ENCODE measurements at places on chromosomes 13 and 19.

DNA sequence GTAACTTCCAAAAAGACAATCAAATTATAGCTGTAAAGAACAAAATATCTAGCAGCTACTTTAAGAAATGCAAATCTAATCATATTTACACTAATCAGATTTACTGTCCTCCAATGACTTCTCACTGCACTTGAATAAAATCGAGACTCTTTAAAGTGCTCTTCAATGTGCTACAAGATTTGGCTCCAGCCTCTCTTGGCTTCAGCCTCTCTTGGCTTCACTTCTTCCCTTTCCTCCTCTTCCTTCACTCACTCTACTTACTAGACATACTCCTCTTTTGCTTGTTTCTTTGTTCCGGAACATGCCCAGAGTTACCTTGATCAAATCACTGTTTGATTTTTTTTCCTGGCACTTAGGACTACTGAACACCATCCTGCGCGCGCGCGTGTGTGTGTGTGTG, 495.4 kb downstream of the LMO7 start:
- no peak for DNase-seq

- no peak for DNase-seq
Measured at GRCh38 chr13:50299546-50300249, 284.5 kb downstream of the KCNRG start.

DNA sequence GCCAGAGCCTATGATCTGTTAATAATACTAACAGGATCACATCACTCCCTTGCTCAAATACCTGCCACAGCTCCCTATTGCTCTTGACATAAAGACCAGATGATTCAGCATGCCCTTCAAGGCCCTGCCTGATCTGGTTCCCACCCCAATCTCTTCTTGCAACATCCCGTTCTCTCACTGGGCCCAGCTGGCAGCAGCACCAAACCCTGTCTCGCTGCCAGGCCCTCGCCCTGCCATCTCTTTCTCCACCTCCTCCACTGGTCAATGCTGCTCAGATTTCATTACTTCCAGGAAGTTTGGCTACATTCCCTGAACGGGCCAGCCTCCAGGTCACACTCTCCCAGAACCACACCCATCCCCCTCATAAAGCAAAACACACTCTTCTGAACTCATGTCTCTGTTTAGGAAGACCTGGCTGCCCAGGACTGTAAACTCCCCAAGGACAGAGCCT, 8.6 kb upstream of the BCAT2 start:
- DNase-seq = no peak

- no peak for DNase-seq
Measured at GRCh38 chr19:33393286-33394005, 19.9 kb downstream of the CEBPG start.

GRCh38 chr13:60448907-60449510, 52.0 kb downstream of the TDRD3 start:
- peak; percentile 9 for DNase-seq

DNA sequence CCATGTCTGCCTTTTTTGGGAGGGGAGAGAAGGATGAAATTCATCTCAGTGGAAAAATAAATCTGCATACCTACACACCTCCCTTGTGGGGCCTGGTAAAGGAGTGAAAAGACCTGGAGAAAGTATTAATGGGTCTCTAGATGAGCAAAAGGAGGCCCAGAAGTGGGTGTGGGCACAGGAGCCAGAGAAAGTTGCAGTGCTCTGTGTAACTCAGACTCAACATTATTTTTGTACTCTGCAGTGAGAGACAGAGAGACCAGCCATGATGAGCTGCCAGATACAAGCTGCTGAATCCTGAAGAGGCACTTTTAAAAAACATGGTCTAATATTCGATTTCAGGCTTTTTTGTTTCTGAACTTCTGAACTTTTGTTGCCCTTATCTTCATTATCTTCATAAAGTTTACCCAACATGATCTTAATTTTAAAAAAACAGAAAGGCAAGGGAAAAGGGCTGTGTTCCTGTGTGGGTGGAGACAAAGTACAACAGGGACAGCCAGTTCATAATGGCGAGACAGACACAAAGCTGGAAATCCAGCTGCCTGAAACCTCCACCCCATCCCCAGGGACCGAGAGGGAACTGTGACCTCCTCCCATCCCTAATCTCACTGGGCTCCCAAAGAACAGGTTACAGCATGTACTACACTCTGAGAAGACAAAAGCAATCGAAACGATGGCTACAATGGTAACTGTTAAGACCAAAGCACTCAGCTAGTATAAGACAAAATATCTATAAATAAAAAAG, 77.2 kb downstream of the KLF12 start:
- no peak for DNase-seq

- no peak for DNase-seq
Measured at GRCh38 chr13:42926555-42926954, 65.5 kb downstream of the EPSTI1 start.

DNA sequence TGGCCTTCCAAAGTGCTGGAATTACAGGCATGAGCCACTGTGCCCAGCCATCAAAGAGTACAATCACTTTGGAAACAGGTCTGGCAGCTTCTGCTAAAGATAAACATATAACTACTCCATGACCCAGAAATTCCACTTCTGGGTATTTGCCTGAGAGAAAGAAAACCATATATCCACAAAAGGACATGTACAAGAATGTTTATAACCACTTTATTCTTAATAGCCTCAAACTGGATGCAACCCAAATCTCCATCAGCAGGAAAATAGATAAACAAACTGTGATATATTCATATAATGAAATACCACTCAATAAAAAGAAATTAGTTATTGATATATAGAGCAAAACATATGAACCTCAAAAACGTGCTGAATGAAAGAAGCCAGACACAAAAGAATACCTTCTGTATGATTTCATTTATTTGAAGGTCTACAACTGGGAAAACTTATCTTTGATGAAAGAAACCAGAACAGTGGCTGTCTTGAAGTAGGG, 40.5 kb downstream of the TEX26 start:
- DNase-seq = no peak

DNA sequence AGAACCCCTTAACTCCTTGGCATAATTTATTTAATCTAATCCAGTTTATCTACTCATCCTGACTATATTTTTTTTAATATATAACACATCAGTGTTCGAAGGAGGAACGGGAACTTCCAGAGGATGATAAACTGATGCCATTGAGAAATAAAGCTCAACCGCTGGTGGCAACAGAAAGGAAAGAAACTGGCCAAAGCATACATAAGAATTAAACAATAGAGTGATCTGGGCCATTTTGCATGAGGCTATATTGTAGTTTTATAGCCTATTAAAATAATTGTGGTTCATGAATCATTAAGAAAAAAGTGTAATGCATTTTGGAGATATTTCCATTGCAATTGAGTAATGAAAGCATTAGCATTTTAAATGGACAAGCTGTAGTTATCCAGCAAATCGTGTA, 94.2 kb downstream of the FRY start:
- no peak for DNase-seq

DNA sequence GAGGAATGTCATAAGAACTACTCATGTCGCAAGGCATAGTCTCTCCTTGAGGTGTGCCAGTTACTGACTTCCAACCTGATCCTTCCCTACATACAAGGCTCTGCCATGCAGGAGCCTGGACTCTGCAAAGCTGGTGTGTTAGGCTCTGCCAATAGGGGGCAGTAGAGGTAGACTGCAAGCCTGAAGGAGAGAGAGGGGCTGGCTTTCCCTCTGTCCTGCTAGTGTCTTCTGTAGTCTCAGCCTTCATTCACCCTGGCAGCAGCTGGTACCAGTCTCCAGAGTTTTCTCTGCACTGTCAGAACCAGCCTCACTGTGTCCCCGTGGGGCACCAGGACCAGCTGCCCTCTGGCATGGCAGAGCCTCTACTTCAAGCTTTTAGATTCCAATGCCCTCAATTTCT, 14.5 kb downstream of the SHISA2 start:
- no peak for DNase-seq

DNA sequence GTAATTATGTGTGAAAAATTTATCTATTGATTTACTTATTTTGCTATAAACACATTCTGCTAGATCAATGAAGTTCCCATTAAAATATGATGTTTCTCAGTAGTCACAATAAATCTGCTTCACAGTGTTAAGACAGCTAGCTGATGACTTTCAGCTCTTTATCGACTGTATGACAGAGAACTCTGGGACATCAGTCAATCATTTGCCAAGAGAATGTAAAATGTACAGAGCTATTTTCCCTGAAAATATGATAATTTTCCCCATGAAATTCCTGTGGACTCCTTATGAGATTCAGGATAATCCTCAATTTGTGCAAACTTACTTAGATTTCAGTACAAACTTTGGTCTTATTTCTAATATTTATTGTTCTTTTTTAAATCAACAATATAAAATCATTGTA, 430.5 kb downstream of the SLITRK6 start:
- DNase-seq = no peak

GRCh38 chr19:17419154-17419620, 660 bp upstream of the MVB12A start:
- DNase-seq = no peak

DNA sequence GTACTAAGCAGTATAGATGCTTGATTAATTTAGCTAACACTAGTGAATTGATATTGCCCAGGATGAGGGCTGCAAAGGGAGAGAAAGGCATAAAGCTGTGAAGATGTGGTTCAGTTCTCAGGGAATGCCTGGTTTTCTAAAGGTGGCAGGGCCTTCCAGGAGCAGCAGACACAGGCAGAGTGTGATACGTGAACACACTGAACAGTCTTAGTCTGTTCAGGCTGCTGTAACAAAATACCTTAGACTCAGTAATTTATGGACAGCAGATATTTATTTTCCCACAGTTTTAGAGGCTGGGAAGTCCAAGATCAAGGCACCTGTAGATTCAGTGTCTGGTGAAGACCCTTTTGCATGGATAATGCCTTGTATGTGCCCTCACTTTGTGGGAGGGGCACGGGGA, 8.7 kb upstream of the SPATA13 start:
- no peak for DNase-seq

DNA sequence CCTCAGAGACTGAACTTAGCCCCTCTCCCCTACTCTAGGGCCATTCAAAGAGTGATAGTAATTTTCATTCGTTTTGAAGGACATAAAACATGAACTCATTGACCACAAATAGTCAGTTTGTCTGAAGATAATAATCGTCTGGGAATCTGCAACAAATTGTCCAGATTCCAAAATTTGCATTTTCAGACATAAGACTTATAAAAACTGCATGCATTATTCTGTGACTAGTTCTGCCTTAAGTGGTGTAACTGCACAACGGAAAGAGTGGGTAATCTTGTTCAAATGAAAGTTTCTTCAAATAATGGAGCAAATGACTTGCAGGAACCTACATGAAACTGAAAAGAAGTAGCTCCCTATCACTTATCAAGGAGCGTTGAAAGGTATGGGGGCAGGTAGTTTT, 8.4 kb downstream of the CSNK1A1L start:
- DNase-seq = no peak

DNA sequence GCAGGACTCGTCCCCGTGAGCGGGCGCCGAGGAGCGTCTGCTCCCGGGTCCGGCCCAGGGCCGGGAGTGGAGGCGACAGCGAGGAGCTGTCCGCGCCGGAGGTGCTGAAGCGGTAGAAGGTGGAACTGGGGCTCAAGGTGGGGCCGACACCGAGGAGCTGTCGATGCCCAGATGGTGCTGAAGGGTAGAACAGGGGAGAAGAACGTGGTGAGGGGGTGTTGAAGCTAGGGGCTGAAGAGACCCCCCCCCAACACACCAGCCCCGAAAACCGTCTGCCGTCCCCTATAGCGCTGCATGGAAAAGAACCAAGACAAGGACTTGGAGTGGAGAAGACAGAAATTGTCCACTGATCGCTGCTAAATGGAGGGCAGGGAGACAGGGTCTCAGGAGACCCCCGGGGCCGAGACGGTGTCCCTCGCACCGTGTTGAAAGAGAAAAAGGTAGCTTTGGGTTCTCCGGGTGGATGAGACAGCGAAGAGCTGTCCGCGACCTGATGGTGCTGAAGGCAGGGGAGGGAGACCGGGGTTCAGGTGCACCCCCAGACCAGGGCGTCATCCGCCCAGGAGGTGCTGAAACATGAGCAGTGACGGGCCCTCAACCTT, 7.1 kb upstream of the PDE4C start:
- DNase-seq = peak; percentile 45

- DNase-seq = no peak
Measured at GRCh38 chr13:76873445-76873844, 12.8 kb downstream of the KCTD12 start.

DNA sequence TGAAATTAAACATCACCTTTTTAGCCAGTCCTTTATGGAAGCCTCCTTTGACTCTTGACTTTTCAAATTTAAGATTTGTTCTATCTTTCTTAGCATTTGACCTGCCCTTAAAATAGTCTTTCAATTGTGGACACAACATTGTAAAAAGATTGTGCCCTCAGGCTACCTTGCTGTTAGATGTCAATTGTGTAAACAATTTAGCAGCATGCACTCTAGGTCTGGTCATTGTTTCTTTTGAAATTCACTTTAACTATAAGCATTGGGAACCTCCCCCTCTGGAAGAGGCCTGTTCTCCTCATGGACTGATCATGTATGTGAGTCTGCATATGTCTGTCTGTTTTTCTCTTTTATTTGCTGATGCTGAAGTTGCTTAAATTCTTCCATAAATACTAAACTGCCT, 31.5 kb upstream of the PABPC3 start:
- no peak for DNase-seq

- no peak for DNase-seq
Measured at GRCh38 chr19:1400281-1401137, 833 bp downstream of the GAMT start.

DNA sequence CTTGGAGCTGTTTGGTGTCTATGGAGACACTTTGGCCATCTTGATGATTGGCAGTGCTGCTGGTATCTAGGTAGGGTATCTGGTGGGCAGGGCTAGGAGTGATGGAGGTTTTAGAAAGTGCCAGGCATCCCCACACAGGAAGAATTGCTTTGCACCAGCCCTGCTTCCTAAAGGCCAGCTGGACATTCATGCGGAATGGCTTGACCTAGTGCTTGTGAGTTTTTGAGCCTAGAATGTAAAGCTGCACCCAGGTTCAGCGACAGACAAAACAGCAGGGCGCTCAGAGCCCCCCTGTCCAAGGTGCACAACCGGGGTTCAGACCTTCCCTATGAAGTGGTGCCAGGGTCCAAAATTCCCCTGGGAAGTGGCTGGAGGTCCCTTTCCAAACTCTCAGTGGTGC, 93.1 kb downstream of the ING1 start:
- DNase-seq = no peak

GRCh38 chr13:77893066-77893465, 25.6 kb downstream of the EDNRB start:
- no peak for DNase-seq

DNA sequence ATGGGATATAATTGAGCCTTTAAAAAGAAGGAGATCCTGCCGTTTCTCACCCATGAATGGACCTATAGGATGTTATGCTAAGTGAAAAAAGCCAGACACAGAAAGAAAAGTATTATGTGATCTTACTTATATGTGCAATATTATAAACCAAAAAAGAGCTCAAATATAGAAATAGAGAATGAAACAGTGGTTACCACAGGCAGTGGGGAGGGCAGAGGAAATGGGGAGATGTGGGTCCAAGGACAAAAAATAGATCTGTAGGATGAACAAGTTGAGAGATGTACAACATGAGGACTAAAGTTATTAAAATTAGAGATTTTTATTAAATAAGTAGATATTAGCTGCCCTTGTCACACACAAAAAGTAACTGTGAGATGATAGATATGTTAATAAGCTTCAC, 29.1 kb downstream of the TDRD3 start:
- no peak for DNase-seq
